Urinary bladder (tissue), 4 donors: ENCODE measurements at places on chromosomes 16 and 17. TPM values are rescaled to one million over a fixed set of nuclear protein-coding genes. Genes with fewer than 3 reads are reported as not detected.

DNA sequence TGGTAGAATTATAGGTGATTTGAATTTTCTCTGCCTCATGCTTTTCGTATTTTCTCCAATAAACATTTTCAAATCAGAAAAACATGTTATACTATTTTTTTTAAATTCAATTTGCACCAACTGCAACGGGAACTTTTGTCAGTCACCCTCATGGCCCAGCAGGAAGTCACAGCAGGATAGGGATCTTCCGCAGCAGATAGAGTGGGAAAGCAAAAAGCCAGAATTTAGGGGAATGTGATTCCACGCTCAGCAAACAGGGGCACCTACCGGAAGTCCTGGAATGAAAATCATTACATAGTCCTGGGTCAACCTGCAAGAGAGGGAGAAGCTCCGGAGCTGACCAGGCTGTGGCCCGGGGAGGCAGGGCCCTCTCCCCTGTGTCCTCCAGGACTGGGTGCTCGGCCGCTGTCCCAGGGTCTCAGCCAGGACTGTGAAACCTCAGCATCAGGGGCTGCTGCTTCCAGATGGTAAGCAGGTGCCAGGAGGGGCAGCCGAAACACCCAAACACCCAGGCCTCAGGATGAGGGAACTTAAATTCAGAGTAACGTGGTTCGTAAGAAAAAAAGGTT is 3.9 kb downstream of the SLC47A2 start:
- no peak for DNase-seq

DNA sequence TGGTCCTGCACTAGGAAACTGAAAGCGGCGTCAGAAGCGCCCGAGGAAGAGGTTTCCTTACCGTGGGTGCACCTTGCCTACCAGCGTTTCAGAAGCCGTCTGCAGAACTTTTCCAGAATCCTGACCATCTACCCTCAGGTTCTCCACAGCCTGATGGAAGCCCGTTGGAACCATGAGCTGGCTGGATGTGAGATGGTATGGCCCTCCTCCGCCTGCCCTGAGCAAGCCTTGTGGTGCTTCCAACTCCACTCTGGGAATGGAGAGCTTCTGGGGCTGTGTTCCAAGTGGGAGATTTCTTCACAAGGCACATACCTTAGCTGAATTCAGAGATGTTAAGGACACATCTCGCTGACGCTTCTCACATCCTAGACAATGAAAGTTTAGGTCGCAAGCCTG is 51.8 kb upstream of the ENDOV start:
- no peak for DNase-seq

DNA sequence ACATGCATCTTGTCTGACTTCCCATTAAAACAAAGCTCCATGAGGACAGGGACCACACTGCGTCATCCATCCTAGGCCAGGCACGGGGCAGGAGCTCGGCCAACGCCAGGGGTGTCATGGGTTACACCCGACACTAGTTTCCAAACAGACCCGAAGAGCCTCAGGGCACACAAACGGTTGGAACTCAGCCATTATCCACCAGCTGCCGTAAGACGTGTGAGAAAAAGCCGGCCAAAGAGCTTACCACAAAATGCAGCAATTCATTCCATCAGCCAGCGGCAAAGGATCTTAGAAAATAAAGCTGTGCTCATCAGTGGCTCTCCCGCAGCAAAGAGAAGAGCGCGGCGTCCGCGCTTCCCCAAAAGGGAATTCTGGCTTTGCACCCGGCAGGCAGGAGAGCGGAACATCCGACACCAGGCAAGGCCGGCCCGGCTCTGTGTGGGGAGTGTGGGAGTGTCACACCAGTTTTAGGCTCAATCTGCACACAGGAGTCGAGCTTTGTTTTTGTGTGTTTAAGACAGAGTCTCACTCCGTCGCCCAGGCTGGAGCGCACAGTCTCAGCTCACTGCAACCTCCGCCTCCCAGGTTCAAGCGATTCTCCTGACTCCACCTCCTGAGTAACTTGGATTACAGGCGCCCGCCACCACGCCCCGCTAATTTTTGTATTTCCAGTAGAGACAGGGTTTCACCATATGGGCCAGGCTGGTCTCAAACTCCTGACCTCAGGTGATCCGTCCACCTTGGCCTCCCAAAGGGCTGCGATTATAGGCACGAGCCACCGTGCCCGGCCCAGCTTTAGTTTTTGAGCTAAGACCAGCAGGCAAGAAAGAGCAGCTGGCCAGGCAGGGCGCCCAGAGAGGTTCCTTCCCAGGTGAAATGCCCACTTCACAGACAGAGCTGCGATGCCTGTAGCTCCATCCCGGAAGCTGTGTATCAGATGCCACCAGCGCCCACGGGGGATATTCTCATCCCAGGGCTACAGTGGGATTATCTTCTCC is 1.5 kb downstream of the SLC38A8 start:
- DNase-seq, result no peak

DNA sequence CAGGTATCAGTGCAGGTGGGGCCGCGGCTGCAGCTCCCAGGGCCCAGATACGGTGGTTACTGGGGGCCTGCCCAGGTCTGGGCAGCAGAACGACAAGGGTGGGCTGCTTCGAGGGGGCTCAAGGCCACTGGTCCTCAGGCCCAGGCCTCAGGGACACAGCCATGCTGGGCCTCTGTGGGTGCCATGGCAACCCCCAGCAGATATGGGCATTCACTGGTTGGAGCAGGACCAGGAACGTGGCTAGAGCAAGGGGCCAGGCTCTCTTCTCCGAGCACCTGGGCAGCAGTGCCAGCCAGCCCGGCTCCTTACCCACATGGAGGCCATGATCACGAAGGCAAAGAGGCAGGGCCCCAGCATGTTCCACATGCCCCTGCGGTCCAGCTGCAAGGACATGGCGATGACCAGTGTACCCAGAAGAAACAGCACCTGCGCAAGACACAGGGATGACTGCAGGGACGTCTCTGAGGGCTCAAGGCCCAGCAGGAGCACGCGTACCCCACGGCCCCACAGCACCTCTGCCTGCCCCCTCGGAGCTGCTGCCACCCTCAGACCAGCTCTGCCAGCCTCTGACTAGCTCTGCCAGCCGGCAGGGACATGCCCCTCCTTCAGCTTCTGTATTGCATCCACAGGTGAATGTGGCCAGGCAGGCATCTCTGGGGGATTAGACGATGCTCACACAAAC is 2.1 kb upstream of the MRPL28 start:
- no peak for DNase-seq

DNA sequence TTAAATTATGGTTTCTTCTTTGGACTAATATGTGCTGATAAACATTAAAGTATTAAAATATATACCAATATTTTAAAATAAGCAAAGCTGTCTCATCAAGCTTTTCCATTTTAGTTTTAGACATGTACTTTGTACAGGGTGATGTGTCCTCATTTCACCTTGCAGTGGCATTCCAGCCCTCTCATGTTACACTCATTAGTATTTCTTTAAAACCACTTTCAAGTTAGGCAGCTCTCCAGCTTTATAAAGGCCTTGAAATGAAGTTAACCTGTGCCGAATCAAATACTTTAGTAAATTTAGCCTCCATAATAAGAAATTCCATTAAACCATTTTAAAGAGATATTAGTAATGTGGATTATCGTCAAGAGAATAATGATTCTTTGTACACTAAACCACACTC is 107.6 kb upstream of the HLF start:
- DNase-seq, result no peak

DNA sequence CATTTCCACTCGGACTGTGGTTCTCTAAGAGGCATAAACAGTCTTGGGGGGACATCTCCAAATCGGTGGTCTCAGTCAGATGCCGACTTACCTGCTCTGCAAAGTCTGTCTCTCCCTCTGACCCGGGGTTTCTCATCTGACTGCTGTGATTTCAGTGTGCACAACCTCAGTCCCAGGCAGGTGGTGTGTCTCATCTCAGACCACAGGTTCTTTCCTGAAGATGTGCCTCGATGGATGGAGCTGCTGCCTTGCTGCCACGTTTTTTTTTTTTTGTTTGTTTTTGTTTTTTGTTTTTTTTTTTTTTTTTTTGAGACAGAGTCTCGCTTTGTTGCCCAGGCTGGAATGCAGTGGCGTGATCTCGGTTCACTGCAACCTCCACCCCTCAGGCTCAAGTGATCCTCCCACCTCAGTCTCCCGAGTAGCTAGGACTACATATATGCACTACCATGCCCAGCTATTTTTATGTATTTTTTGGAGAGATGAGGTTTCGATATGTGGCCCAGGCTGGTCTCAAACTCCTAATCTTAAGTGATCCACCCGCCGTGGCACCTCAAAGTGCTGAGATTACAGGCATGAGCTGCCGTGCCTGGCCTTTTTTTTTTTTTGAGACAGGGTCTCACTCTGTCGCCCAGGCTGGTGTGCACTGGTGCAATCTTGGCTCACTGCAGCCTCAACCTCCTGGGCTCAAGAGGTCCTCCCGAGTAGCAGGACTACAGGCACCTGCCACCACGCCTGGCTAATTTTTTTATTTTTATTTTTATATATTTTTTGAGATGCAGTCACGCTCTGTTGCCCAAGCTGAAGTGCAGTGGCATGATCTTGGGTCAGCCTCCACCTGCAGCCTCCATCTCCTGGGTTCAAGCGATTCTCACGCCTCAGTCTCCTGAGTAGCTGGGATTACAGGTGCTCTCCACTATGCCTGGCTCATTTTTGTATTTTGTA is 15.4 kb downstream of the SPIRE2 start:
- no peak for DNase-seq

- DNase-seq, result no peak
Observed at GRCh38 chr17:47162013-47162622, 27.0 kb downstream of the CDC27 start.

DNA sequence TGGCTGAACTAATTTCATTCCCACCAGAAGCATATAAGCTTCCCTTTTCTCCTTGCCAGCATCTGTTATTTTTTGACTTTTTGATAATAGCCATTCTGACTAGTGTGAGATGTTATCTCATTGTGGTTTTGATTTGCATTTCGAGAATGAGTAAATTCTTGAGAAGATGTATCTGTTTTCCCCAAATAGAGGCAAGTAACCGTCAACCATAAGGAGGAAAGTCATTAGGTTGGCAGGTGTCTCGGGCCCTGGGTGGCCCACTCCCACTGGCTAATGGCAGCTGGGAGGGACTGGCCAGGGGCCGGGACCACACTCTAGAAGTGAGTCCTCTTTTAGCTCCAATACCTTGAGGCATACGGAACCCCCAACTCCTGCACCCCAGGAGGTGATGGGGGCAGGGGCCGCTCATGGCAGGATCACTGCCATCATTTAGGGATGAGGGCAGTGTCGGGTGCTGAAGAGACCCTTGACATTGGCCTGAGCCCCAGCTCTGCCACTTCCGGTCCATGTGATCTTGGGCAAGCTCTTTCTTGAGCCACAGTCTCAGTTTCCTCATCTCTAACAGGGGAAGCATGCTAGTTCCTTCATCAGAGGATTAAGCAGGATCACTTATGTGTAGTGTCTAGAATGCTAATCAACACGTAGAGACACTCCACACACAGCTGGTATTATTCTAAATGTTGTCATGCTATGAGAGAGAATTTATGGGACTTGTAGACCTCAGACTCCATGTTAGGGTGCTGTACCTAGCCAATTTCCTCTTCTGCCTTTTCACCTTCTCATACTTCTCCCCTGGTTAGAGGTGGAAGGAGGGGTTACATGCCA is 44.3 kb downstream of the RGS9 start:
- no peak for DNase-seq

DNA sequence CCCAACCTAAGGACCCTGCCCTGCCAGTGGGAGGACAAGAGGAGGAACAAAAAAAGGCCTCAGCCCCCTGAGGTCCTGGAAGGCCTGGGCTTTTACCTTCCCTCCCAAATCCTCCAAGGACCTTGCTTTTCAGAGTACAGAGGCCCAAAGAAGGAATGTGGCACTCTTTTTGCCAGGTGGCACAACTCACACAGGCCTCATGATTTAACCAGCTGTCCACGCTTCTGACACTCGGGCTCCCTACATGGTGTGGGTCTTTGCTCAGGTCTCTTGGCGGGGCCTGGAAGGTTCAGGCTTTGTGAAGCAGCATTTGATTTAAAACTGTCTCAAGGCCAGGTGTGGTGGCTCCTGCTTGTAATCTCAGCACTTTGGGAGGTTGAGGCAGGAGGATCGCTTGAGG is 120.6 kb downstream of the ABCC6 start:
- no peak for DNase-seq

- no peak for DNase-seq
Observed at GRCh38 chr17:57966246-57966645, 11.0 kb upstream of the CUEDC1 start.

- no peak for DNase-seq
Observed at GRCh38 chr17:32732296-32732642, 144.7 kb downstream of the MYO1D start.

DNA sequence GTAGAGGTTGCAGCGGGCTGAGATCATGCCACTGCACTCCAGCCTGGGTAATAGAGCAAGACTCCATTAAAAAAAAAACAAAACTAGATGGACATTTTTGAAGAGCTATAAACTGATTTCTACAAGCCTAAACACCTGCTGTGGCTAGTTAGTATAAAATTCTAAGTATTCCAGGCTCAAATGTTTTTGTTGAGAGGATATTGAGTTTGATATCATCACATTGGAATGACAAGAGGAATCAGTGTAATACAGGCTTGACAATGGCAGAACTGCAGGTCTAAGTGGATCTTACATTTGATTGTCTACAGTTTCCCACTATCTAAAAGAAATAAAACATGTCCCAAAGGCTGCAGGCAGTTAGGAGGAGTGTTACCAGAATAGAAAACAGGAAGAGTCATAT is 23.9 kb upstream of the DLX3 start:
- DNase-seq, result no peak

DNA sequence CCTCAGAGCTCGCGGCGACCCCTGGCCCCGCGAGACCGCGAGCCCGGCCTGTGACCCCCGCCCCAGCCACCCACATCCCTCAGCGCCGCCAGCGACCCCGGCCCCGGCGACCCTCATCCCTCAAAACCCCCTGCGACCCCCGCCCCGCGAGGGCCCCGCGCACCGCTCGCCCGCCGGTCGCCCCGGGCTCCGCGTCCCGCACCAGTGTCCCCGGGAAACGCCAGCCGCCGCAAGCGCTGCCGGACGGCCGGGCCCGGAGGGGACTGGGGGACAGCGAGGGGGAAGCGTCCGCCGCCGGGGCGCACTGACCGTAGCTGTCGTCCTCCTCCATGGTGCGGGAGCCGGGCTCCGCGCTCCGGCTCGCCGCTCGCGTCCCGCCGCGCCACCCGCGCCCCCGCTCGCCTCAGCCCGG is at the start of gene CYTH1:
CYTH1 (minus strand) TSS at position 381 of the 412 bp plus-strand sequence; CDS start at position 331, 50 bp downstream.
- DNase-seq, result no peak

GRCh38 chr16:88308441-88309173 is 74.2 kb upstream of the ZNF469 start:
- no peak for DNase-seq

DNA sequence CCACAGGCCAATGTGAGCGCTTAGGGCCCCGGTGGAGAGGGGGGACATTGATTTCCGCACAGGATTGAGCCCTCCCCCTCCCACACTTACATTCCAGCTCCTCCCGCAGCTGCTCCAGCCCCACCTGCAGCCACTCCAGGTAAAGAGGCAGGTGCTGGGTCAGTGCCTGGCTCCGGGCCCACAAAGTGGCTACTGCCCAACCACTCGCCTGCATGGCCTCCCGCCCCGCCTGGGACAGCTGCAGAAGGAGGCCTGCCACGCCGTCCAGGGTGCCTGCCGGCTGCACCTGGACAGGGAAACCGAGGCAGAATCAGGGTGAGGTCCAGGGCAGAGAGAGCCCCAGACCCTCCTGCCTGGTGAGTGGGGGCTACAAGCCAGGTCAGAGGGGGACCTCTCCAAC is 46.3 kb downstream of the RMI2 start:
- no peak for DNase-seq

TUBB3 gene
- 28.0 TPM for total RNA-seq

FZD2 gene
- total RNA-seq, result 9.8 TPM

MAP2K6 gene
- total RNA-seq, result 32.3 TPM

XYLT2 gene
- total RNA-seq, result 17.6 TPM
